ENCODE measurements at places on chromosomes 1 and 21.

GRCh38 chr1:1216770-1217620 lies 3.0 kb upstream of the TNFRSF4 start:
- DNase-seq: no peak

- DNase-seq: peak; percentile 71
These were observed 520 bp downstream of the PLEKHN1 start for GRCh38 chr1:966704-967300.

GRCh38 chr1:35043498-35043897 lies 11.8 kb upstream of the ZMYM6 start:
- DNase-seq: no peak

- DNase-seq: no peak
These were observed 74.7 kb upstream of the PALMD start for GRCh38 chr1:99571092-99571734.

- no peak for DNase-seq
These were observed 19.5 kb downstream of the KCNH1 start for GRCh38 chr1:211114446-211114845.

DNA sequence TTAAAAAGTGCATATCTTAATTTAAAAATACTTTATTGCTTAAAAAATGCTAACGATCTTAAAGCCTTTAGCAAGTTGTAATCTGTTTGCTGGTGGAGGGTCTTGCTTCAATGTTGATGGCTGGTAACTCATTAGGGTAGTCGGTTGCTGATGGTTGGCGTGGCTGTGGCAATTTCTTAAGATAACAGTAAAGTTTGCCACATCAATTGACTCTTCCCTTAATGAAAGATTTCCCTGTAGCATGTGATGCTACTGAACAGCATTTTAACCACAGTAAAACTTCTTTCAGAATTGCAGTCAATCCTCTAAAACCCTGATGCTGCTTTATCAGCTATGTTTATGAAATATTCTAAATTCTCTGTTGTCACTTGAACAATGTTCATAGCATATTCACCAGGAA lies 6.8 kb upstream of the SAMD13 start:
- no peak for DNase-seq

- DNase-seq: peak; percentile 86
These were observed 2.0 kb downstream of the ADAMTS1 start for GRCh38 chr21:26842974-26843932.

DNA sequence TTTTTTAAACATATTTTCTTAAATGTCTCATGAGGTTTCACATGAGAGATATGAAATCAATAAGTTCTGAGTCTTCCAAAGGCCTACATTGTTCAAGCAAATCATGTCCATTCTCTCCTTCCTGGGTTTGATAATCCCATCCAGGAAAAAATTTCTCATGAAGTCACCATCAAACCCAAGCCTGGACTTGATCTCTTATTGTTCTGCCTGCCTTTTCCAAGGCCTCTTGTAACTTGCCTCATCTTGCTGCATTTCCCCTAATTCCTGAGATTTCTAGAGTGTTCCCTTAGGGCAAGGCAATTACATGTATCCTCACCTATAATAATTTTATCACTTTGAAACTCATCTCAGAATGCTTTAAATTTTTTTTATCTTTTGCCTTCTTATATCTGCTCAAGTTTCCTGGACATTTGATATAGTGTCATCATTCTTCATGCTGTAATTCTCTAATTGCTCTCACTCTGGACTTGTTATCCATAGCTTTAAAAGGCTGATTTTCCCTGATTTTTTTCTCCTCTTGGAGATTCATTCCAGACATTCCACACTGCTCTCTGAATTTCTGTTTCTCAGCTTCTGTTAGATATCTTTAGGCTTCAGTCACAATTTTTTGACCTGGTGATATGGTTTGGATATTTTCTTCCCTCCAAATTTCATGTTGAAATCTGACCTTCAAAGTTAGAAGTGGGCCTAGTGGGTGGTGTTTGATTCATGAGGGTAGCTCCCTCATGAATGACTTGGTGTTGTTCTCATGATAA lies 126.4 kb downstream of the LRRC7 start:
- DNase-seq: no peak

DNA sequence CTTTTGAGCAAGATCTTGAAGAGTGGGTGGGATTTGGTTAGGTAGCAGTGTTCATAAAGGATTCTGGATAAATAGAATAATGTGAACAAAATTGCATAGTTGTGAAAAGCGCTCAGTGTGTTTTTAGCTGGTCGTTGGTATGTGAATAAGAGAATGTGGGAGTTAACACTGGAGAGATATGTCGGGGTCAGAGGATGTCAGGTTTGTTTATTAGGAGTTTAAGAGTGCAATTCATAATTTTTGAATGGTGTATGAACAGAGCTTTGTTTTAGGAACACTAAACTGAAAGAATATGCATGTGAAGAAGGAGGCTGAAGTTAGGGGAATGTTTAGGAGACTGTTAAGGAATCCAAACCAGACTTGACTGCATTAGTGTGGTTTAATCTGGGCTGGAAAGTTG lies 9.4 kb downstream of the USP16 start:
- DNase-seq: no peak
